ENCODE measurements at places on chromosomes 3 and 15. TPM values are rescaled to one million over a fixed set of nuclear protein-coding genes. Genes with fewer than 3 reads are reported as not detected.

Gene PLSCR1
- 40.8 TPM for polyA plus RNA-seq

Gene ZWILCH
- polyA plus RNA-seq, result 10.8 TPM

Gene AGTR1
- not detected for polyA plus RNA-seq

Gene THBS1
- 0.72 TPM for polyA plus RNA-seq

Gene SLC22A13
- 0.12 TPM for polyA plus RNA-seq

Gene FAM43A
- 19.6 TPM for polyA plus RNA-seq

Gene TNIK
- polyA plus RNA-seq, result 17.7 TPM

Gene GABRR3
- polyA plus RNA-seq, result not detected

Gene THOC7
- polyA plus RNA-seq, result 96.2 TPM

Gene CAMK2N2
- not detected for polyA plus RNA-seq

Gene KBTBD12
- not detected for polyA plus RNA-seq

Gene FURIN
- polyA plus RNA-seq, result 11.7 TPM

Gene SPATA12
- polyA plus RNA-seq, result not detected

Gene RBP2
- polyA plus RNA-seq, result not detected

Gene CD47
- polyA plus RNA-seq, result 232 TPM

Gene C3orf85
- polyA plus RNA-seq, result not detected

Gene GP5
- 1.3 TPM for polyA plus RNA-seq

Gene GUCA1C
- polyA plus RNA-seq, result not detected

Gene CPNE9
- polyA plus RNA-seq, result not detected

Gene TMEM45A
- not detected for polyA plus RNA-seq

Gene INKA1
- polyA plus RNA-seq, result 1.1 TPM

Gene GOLGA8H
- not detected for polyA plus RNA-seq

Gene PCNP
- polyA plus RNA-seq, result 124 TPM

Gene P2RY1
- polyA plus RNA-seq, result not detected

Gene HES1
- polyA plus RNA-seq, result not detected
